ENCODE measurements at places on chromosomes 12 and 14.

GRCh38 chr12:26466726-26467125, 271.4 kb downstream of the SSPN start:
- no peak for DNase-seq

DNA sequence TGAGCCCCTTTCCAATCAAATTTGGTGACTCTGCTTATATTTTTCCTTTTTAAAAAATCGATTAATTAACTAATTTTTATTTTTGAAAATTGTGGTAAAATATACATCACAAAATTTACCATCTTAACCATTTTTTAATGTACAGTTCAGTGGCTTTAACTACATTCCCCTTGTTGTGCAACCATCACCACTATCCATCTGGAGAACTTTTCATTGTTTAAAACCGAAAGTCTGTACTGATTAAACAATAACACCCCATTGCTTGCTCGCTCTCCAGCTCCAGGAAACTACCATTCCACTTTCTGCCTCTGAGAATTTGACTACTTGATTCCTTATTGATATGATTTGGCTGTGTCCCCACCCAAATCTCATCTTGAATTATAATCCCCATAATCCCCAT, 283.4 kb downstream of the C12orf75 start:
- peak; percentile 75 for DNase-seq

DNA sequence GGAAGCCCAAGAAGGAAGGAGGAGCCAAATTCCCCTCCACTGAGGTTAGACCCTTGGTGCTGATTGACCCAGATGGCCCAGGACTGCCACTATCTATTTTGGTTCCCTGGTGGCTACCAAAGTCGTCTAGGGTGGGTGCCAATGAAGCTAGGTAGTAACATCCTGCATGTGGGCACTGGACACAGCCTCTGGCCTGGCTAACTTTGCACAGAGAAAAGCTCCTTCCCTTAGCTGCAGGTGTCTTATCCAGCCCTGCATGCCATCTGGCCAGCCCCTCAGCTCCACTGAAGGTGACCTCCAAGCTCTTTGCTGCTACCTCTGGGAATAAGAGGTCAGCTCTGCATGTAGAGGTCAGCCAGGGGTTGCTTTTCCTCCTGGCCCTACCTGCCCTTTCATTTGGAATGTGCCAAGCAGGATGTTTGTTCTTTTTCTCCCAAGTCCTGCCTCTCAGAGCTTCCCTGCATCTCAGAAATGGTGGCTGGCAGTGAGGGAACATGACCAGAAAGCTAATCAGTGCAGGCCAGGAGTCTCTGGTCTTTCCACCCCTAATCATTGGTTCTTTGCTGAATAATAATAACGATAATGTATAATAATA, 34.0 kb downstream of the JDP2 start:
- no peak for DNase-seq

GRCh38 chr14:91971188-91971778, 23.8 kb upstream of the FBLN5 start:
- DNase-seq, result no peak

GRCh38 chr12:110205931-110206330, 75.1 kb upstream of the ATP2A2 start:
- DNase-seq, result no peak

- DNase-seq, result no peak
These were observed 145.0 kb downstream of the SAMD4A start for GRCh38 chr14:54711812-54712464.

DNA sequence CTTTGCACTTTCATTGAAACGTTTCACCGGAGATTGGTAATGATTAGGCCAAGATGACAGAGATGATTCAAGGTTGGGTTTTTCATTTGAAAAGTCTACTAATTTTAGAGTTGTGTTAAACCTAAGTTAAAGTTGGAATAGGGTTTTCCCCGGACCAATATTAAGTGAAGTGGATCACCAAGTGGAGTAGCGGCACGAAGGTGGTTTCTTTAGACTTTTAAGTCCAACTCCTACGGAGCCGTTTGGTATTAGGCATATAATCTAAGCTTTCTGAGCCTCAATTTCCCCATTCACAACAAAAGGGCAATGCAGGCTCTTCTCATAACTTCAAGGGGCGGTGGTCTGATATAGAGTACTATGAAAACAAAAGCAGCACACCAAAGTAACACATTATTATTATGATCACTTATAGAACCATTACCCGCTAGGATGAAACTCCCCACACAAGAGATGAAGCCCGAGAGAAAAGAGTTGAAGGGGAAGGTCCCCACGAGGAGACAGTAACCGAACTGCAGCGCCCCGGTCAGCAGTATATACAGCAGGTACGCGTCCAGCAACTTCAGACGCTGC, 413 bp downstream of the DAD1 start:
- DNase-seq, result no peak

DNA sequence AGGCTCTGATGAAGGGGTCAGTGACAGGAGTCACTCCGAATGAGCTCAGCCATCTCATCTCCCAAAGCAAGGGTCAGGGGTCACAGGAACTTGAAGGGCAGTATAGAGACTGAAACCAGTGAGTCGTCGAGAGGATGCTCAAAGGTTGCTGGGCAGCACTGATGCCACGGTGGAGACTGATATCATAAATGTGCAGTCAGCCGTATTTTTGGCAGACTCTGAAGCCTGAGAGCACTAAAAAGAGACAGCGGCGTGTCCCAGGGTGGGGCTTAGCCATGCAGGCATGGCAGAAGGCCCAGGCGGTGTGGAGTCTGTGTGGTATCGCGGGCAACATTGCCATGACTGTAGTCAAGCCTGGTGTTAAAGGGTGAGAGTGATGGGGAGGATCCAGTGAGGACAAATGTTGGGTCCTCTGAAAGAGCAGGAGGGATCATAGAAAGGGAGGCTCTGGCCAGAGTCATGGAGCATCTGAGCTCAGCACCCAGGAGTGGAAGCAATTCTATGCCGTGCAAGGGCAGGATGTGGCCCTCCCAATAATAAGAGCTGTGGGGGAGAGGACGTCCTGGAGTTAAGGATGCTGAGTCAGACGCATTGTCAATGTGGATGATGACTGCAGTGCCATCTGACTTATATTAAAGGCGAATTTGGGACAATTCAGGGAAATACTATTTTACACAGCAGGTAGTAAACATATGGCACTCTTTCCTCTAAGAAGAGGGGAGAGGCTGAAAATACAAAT, 241.2 kb upstream of the FKBP4 start:
- DNase-seq, result no peak

DNA sequence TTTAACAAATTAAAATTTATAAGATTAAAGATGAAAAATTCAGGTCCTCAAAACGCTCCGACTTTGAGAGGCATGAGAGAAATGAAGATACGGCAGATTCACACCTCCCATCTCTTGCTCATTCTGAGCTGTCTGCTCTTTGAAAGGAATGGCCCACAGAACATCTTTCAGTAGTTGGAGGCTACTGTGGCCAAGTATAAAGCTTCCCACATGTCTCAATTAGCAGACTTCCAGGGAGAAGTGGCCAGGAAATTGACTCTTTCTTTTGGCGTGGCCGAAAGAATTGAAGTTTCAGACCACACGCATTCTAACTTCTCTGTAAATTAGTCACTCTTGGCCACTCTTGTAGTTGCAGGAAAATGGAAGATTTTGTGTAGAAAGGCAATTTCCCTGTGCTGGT, 129.2 kb downstream of the DIP2B start:
- no peak for DNase-seq

DNA sequence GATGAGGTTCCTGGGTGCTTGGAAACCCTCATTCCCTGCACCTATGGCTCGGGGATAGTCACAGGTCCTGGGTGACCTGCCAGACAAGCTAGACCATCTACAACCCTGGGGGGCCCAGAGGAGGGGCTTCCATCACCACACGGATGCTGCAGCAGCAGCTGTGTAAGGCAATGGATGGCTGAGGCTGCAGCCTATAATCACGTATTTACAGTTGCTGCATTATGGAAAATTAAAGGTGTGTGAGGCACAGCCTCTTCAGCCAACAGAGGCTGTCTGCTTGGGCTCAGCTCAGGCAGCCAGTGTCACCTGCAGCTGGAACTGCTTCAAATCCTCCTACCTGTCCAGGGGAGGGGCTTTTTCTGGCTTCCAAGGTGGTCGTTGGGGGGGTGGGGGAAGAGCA, 268.1 kb downstream of the CACNA1C start:
- peak; percentile 42 for DNase-seq

- no peak for DNase-seq
These were observed 59.5 kb downstream of the SYNE2 start for GRCh38 chr14:63912286-63912685.

DNA sequence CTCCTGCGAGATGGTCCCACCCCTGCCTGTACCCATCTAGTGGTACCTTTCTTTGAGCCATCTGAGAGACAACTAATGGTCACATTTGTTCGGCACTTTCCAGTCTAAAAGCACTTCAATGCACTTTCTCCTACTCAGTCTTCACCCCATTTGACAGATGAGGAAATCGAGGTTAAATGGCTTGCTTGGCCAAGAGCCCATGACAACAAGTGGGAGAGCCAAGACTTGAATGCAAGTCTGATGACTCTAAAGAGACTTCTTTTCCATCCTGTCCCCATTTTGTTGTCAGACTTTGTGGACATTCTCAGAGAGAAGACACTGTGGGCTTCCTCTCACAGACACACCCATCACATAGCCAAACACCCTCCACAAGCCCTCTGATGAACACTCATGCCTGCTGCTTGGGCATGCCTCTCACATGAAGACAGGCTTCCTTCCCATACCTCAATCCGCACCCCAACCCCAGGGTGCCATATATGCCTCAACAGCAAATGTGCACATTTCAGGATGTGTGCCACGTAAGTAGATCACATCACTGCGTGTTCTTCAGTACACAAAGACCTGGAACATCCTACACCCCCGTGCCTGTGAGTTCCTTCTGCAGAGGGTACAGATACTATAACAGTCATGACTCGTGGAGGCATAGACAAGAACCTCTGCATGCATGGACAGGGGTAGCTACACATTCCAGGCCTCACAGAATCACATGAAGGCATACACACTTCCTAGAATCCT, 805 bp downstream of the MYH7 start:
- no peak for DNase-seq

DNA sequence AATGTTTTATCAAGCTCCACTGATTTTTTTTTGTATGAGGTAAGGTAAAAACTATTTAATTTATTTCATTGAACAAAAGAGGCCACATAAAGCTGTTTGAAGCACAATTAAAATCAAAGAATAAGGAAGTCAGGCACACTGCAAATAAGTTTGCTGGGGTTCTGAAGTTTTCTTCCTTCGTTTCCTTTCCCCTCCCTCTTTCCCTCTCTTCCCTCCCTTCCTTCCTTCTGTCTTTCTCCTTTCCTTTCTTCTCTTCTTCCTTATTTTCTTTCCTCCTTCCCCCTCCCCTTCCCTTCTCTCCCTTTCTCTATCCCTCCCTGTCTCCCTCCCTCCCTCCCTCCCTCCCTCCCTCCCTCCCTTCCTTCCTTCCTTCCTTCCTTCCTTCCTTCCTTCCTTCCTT, 78.7 kb downstream of the ALX1 start:
- DNase-seq, result no peak

DNA sequence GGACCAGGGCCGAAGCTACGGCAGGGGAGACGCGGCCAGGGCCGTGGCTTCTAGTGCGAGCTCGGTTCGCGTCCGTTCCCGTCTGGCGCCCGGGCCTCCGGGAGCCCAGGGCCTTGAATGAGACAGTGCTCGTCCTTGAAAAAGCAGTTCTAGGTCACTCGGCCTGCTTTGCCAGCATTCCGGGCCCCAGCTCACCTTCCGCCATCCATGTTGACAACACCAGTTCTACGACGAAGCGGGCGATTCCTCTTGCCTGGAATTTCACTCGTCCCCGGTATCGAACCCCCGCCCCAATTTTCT, 4.5 kb downstream of the OR10AD1 start:
- no peak for DNase-seq

- no peak for DNase-seq
These were observed 9.4 kb upstream of the ARID2 start for GRCh38 chr12:45720069-45720468.

- no peak for DNase-seq
These were observed 189.8 kb upstream of the SLC16A7 start for GRCh38 chr12:59405992-59406391.

All from DMS153 (cell line).